ENCODE measurements at places on chromosomes 2 and 18. TPM values are rescaled to one million over a fixed set of nuclear protein-coding genes. Genes with fewer than 3 reads are reported as not detected.
A peak's percentile ranks its signal among the peaks of the same experiment; 100 is the strongest.

Gene G6PC2
- total RNA-seq, result not detected

Gene RAB27B
- total RNA-seq, result 0.24 TPM

Gene LCT
- 0.04 TPM for total RNA-seq

Gene ATP6V1B1
- total RNA-seq, result not detected

Gene GTF3C2
- total RNA-seq, result 109 TPM

Gene RAD51AP2
- not detected for total RNA-seq

Gene TET3
- 24.7 TPM for total RNA-seq

DNA sequence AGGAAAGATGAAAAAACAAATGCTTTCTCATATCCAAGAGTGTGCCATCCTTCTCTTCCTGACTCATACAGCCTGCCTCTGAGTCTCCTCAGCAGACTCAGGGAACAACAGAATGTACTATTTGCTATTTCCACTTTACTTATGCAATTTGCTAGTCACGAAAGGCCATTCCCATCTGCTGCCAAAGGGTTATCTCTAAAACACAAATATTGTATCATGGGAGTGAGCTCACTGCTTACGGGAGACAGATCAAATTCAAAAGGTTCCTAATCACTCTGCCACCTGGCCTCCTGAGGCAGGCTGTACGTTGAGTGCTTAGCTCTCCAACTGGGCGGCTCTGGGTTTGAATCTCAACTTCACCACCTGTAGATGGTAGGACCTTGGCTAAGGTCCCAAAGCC, 92.0 kb downstream of the GAREM1 start:
- no peaks in the 10 kb centered on the region for H3K27me3 ChIP-seq
- no peak for DNase-seq
- no peak overlapping the region for H3K27ac ChIP-seq
- no peak overlapping the region for H3K4me3 ChIP-seq

- H3K4me1 ChIP-seq, result no peaks in the 10 kb centered on the region
- DNase-seq, result no peak
- no peaks in the 10 kb centered on the region for H3K36me3 ChIP-seq
- no peak overlapping the region for H3K4me3 ChIP-seq
- H3K27me3 ChIP-seq, result no peaks in the 10 kb centered on the region
- H3K27ac ChIP-seq, result no peak overlapping the region
These were observed 67.8 kb downstream of the MERTK start for GRCh38 chr2:111966241-111966640.

DNA sequence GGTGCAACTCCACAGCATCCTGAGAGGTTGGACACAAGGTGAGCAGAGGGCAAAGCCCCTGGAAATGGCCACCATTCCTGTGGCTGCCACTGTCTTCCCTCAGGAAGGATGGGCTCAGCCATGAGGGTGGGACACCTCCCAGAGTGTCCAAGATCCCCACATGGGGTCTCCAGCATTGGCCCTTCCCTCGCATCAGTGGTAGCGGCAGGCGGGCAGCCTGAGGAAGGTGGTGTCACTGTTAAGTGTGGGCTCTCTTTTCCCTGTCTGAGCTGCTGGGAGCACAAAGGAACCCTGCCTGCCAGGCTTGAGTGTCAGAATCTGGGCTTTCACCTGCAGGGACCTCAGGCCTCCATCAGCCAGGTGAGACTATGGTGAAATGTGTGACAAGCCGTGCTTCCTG, 47.6 kb downstream of the SP110 start:
- H3K36me3 ChIP-seq, result no peaks in the 10 kb centered on the region
- H3K27me3 ChIP-seq, result no peaks in the 10 kb centered on the region
- H3K27ac ChIP-seq, result no peak overlapping the region
- no peaks in the 10 kb centered on the region for H3K4me1 ChIP-seq
- DNase-seq, result no peak

DNA sequence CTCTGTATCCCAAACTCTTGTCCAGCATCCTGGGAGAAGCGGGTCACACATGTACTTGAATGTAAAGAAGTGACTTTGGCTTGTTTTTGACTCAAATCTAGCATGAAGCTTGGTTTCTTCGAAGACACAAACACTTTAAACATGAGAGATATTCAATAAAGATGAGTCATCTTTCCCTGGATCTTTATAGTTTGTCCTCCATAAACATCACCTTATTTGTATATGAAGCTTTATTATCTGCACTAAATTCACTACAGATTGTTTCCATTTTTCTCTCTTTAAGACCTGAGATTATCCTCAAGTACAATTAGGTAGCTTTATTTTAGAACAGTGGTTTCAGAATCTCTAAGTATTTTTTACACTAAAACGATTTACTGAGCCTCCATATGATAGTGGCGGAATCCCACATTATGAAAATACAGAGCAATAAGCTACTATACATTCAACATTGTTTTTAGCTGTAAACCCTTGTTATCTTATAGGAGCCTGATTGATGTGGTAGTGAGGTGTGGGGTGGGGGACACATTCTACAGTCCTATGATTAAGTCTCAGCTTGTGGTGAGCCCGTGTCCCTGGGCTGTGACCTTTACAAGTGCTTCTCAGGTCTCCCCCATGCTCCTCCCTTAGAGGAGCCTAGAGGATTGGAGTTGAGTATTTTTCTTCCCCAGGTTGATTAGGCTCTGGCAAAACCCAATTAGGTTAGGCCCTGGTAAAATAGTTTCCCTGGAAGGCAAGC, 79.6 kb upstream of the RAPGEF4 start:
- DNase-seq, result no peak
- H3K27me3 ChIP-seq, result no peaks in the 10 kb centered on the region
- no peak overlapping the region for H3K4me3 ChIP-seq
- H3K4me1 ChIP-seq, result no peaks in the 10 kb centered on the region
- peaks cover 21% of the 10 kb centered on the region for H3K36me3 ChIP-seq

DNA sequence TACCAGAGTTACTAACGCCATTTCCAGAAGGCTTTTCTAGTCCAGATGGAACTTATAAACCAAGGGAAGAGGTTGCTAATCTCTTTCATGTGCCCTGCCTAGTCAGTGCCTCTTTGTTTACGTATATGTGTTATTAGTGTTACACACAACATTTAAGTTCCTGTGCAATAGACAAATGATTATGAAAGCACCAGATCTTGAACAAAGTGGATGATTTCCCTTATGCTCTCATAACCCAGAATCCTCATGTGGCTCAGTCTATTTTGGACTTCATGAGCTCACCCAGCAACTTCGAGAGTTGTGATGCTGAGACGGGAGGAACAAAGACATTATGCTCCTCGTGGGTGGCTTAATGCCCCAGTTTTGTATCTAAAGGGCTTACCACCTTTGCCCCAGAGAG, 214.4 kb upstream of the SP5 start:
- H3K27ac ChIP-seq, result no peak overlapping the region
- no peaks in the 10 kb centered on the region for H3K27me3 ChIP-seq
- no peaks in the 10 kb centered on the region for H3K36me3 ChIP-seq
- DNase-seq, result no peak
- H3K4me1 ChIP-seq, result peaks cover 22% of the 10 kb centered on the region

DNA sequence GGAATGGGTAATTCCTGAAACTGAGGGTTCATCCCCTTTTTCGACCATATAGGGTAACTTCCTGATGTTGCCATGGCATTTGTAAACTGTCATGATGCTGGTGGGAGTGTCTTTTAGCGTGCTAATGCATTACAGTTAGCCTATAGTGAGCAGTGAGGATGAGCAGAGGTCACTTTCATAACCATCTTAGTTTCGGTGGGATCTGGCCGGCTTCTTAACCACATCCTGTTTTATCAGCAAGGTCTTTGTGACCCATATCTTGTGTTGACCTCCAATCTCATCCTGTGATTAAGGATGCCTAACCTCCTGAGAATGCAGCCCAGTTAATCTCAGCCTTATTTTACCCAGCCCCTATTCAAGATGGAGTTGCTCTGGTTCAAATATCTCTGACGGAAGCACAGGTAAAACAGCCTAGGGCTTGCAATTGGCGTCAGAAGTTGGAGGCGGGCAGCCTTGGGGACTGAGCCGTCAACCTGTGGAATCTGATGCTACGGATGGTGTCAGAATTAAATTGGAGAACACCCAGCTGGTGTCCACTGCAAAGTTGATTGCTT, 19.5 kb downstream of the RALBP1 start:
- no peaks in the 10 kb centered on the region for H3K27me3 ChIP-seq
- H3K4me3 ChIP-seq, result peak overlapping the region; percentile 57
- no peak for DNase-seq
- peaks cover 15% of the 10 kb centered on the region for H3K4me1 ChIP-seq
- H3K27ac ChIP-seq, result peak overlapping the region; percentile 73
- peaks cover 16% of the 10 kb centered on the region for H3K36me3 ChIP-seq

- no peak overlapping the region for H3K4me3 ChIP-seq
- no peaks in the 10 kb centered on the region for H3K36me3 ChIP-seq
- no peaks in the 10 kb centered on the region for H3K27me3 ChIP-seq
- H3K4me1 ChIP-seq, result no peaks in the 10 kb centered on the region
- H3K27ac ChIP-seq, result no peak overlapping the region
These were observed 51.5 kb upstream of the RNU4ATAC start for GRCh38 chr2:121478996-121479745.

DNA sequence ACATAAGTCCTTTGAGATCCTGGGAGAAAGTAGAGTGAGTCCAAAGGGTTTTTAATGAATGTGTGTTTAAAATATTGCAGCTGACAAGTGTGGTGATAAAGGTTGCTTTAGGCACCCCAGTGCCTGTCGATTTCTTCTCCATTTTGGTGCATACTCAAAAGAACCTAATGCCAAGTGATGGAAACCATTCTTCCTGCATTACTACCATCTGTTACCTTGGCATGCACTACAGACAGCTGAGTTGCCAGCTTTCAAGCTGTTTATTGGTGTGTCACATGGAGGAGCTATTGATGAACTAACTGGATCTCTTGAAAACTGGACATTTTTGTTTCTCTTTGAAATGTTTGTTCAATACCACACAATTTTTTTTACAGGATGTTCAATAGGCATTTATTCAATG, 350.0 kb downstream of the AKAIN1 start:
- H3K36me3 ChIP-seq, result peaks cover 4% of the 10 kb centered on the region
- H3K27me3 ChIP-seq, result no peaks in the 10 kb centered on the region
- no peak overlapping the region for H3K27ac ChIP-seq
- no peaks in the 10 kb centered on the region for H3K4me1 ChIP-seq
- no peak overlapping the region for H3K4me3 ChIP-seq

DNA sequence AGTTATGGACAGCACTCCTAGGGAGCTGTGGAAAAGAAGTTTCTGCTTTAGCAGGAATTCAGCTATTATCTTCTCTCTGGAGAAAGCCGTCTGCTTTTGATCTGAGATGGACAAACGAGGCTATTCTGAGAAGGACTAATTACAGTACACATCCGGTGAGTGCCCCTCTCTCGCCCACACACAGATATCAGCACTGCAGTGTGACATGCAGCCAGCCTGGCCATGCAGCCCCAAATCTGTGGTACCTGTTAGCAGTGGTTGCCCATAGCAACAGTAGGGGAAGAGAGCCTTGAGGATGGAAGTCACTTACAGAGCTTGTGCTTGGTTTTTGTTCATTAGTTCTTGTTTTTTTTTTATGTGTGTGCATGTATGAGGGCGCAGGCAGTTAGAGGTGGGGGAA, 73.9 kb upstream of the TRIB2 start:
- DNase-seq, result no peak
- H3K4me1 ChIP-seq, result no peaks in the 10 kb centered on the region
- H3K27me3 ChIP-seq, result no peaks in the 10 kb centered on the region

DNA sequence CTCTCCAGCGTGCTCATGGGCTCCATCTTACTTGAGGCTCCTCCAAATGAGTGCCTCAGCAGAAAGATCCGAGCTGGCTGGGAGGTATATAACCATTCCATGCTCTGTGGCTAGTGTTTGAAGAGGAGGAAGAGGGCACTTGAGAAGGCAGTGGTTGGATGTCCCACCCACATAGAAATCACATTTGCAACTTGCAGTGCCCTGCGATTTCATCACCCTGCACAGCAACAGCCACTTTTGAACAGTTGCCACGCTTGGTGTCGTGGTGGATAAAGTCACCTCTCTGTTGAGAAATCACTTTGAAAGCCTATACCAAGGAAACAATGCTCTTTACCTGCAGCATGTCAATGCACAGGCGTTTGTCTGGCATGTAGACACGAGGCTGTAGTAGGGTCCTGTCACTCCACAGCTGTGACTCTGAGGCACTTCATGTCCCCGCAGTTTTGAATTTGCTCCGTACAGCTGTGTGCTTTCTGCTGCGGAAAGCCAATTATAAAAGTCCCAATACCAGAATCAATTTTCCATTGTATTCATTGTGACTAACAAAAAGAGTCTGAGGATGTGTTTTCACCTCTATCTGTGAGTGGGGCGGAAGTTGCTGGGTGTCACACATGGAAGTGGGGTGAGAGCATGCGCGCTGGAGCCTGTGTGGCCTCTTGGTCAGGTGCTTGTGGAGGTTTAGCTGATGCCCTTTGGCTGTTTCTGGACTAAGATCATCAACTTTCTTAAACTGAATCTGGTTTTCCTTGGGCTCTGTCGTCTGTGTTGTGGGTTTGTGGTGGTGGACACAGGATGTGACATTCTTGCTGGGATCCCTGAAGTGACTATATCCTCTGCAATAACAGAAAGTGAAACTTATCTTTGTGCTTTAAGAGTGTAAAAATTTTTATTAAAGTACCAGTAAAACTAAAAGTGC, 2.8 kb downstream of the CNDP2 start:
- no peak overlapping the region for H3K27ac ChIP-seq
- H3K4me1 ChIP-seq, result peaks cover 3% of the 10 kb centered on the region
- no peaks in the 10 kb centered on the region for H3K27me3 ChIP-seq
- peaks cover 51% of the 10 kb centered on the region for H3K36me3 ChIP-seq
- peak overlapping the region; percentile 1 for H3K4me3 ChIP-seq

DNA sequence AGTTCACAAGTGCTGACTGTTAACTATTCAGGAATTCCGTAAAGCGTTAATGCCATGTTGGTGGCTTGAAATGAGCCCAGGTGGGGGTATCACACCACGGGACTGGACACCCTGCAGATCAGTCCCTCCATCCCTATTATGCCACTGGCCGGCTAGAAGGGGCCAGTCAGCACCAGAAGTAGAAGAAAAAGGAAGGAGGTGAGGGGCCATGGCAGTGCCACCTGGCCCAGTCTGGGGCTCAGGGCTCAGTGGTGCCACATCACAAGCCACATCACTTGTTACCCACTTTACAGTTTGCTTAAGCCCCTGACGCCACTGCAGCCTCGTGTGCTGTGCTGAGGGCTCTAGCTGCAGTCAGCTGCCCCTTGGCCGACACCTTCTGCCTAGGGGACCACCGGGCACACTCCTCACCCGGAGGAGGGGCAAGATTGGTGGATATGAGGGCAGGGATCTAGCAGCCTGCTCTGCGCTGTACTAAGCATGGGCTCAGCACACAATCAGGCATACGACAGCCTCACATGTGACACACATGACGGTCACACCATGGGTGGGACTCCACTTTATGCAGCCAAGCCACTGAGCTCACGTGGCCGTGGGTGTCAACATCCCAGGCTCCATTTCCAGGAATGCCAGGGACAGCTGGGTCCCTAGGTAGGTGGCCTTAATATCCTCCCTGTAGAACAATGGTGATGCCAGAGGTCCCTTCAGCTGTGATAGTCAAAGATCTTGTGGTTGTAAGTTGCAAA, 3.6 kb downstream of the LIMS2 start:
- peaks cover 10% of the 10 kb centered on the region for H3K27me3 ChIP-seq
- H3K27ac ChIP-seq, result no peak overlapping the region
- H3K4me3 ChIP-seq, result no peak overlapping the region
- no peaks in the 10 kb centered on the region for H3K4me1 ChIP-seq
- no peaks in the 10 kb centered on the region for H3K36me3 ChIP-seq
- no peak for DNase-seq

Data from H9 (cell line).